A673 (cell line): ENCODE measurements at places on chromosomes 5 and 9. TPM values are rescaled to one million over a fixed set of nuclear protein-coding genes. Genes with fewer than 3 reads are reported as not detected.
A peak's percentile ranks its signal among the peaks of the same experiment; 100 is the strongest.

DNA sequence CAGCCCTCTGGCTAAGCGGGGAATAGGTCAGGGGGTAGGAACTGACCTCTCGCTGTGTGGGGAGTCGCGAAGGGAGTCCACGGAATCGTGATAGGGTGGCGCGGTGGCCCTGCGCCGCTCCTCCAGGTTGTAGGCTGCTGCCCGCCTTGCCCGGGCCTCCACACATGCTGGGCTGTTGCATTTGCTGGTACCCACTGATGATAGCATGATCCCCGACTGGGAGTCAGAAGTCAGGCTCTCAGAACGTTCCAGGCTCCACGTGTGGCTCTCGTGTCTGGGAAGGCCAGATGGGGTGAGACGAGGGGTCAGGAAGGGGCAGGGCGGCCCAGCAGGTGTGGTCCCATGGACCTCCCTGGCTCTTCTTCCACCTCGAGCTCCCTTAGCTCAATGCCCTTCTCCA is 56.0 kb downstream of the PSD2 start:
- H3K36me3 ChIP-seq = no peaks in the 10 kb centered on the region
- H3K27me3 ChIP-seq = peaks cover 10% of the 10 kb centered on the region
- H3K4me1 ChIP-seq = no peaks in the 10 kb centered on the region
- no peak for DNase-seq
- H3K27ac ChIP-seq = no peak overlapping the region
- H3K4me3 ChIP-seq = no peak overlapping the region

- H3K36me3 ChIP-seq = no peaks in the 10 kb centered on the region
- H3K4me3 ChIP-seq = no peak overlapping the region
- peaks cover 19% of the 10 kb centered on the region for H3K4me1 ChIP-seq
- H3K27ac ChIP-seq = no peak overlapping the region
- H3K27me3 ChIP-seq = no peaks in the 10 kb centered on the region
These were observed 38.4 kb downstream of the PRRX2 start for GRCh38 chr9:129703667-129704355.

DNA sequence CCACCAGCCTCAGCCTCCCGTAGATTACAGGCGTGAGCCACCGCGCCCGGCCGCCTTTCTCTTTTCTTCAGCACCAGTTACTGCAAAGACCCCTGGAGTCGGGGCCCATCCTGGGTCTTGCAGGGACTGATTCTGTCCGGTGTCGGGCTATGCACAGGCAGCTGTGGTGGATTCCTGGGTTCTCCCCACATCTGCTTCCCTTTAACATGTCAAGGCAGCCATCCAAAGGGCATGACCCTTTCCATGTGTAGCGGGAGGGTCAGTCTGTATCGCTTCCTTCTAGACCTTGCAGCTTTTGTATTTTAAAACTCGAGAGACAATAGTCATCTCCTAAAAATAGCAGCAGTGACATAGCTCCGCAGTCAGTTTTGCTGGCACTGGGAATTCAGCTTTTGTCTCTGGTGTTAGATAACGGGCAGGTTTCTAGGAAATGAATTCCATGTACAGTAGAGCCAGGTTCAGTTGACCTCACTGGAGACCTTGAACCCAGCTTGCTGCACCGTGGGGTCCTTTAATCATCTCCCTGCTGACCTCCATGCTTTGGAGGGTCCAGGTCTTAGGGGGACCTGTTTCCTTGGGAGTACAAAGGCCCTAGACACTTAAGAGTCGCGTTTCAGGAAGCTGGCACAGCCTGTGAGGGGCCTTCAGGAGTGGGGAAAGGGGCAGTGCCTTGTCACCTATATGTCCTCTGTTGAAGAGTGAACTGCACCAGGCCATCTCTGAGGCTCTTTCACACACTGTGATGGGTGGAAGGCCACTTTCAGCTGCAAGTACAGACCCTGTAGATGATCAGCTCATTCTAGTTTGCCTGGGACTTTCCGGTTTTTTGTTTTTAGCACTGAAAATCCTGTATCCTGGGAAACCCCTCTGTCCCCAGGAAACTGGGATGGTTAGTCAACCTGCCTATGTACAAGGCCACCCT is 13.8 kb downstream of the ANKRD33B start:
- no peaks in the 10 kb centered on the region for H3K36me3 ChIP-seq
- no peak overlapping the region for H3K27ac ChIP-seq
- no peak for DNase-seq
- no peaks in the 10 kb centered on the region for H3K27me3 ChIP-seq
- no peak overlapping the region for H3K4me3 ChIP-seq

DNA sequence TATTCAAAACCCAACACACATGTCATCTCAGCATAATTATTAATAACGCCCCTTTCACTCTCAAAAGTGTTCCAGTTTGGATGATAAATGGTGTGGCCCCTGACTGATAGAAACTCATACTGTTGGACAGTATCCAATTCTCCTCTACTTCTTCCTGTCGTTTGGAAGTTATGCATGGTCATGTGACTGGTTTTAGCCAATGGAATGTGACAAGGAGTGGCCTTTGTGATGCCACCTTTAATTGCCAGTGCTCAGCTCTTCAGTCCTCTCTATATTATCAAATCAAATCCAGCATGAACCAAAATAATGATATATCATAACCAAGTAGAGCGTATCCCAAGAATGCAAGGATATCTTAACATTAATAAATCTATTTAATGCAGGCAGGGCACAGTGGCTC is 117.8 kb upstream of the SPIN1 start:
- H3K36me3 ChIP-seq = no peaks in the 10 kb centered on the region
- H3K27ac ChIP-seq = no peak overlapping the region
- no peaks in the 10 kb centered on the region for H3K27me3 ChIP-seq

- H3K36me3 ChIP-seq = no peaks in the 10 kb centered on the region
- DNase-seq = peak; percentile 54
- no peak overlapping the region for H3K4me3 ChIP-seq
- peak overlapping the region; percentile 8 for H3K27ac ChIP-seq
- peaks cover 19% of the 10 kb centered on the region for H3K4me1 ChIP-seq
These were observed 131.4 kb upstream of the LHFPL2 start for GRCh38 chr5:78779771-78780616.

DNA sequence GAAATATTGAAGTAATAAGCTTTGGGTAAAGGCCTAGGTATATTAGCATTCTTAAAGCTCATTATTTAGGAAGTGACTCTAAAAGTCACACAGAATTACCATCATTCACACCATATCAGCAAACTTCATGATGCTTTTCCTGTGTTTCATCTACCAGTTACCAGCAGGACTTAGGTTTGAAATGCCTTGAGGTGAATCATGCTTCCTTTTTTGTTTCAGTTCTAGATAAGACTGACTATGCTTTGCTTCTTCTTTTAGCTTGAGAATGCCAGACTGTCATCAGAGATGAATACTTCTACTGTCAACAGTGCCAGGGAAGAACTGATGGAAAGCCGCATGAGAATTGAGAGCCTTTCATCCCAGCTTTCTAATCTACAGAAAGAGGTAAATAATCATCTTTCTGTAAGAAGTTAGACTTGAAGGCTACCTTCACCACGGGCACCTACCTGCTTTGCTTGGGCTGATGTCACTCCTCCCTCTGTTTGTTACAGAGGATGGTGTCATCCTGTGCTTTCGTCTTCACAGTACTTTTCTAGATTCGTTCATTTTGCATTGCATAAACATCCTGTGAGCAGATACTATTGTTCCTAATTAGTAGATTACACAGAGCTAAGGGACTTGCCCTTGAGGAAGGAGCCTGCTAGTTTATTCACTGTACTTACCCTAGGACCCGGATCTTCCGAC is 34.7 kb downstream of the LMNB1 start:
- H3K36me3 ChIP-seq = peaks cover 96% of the 10 kb centered on the region
- H3K27ac ChIP-seq = peak overlapping the region; percentile 28
- no peak overlapping the region for H3K4me3 ChIP-seq

DNA sequence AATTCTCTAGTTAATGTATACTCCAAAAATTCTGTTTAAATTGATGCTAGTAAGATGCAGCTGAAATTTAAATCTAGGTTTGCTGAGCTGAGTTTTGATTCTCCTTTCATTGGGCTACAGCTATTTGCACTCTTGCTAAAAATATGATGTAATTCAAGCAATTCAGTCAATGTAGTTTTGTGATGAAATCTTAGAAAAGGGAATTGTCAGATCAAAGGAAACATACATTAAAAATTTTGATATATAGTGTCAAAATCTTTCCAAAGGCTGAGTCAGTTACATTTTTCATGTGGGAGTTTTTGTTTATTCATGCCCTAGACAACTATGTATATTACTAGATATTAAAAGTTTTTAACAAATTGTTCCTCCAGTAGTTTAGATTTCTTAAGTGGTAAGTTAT is 334.9 kb upstream of the DAB2 start:
- no peak overlapping the region for H3K4me3 ChIP-seq
- no peak for DNase-seq
- H3K27ac ChIP-seq = no peak overlapping the region
- H3K36me3 ChIP-seq = no peaks in the 10 kb centered on the region

The ZFP2 gene
- 0.24 and 0.43 TPM in 2 replicates for total RNA-seq
